HFFc6 (cell line): ENCODE measurements at places on chromosomes 3 and 15. TPM values are rescaled to one million over a fixed set of nuclear protein-coding genes. Genes with fewer than 3 reads are reported as not detected.

DNA sequence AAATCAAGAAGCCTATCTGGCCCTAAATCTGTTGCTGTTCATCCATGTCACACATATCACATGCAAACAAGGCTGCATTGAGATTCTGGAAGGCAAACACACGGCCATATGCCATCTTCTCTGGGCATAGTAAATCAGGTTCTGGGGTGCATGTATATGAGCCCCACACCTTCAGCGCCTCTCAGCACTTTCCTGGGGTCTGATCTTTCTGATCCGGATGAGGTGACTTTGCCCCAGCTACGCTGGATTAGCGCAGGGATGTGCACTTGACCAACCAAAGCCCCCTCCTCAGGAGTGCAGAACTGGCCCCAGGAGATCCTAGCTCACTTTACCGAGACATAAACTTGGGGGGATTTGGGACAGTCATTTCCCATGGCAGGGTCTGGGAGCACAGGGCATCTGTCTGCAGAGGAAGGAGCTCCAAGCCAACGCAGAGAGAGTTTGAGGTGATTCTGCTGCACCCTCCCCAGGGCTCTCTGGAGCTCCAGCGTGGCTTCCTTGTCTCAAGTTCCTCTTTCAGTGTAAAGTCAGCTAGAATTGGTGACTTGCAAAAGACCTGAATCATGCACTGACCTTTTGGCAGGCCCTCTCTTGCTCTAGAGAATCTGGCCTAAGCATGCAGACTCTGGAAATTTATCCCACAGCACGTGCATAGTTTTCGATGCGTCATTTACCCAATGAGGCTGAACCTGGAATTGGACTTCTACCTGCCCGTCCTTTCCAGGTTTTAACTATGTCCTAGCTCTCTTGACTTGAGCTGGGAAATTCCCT, 63.5 kb upstream of the KLF13 start:
- DNase-seq: no peak

TRIM71 gene
- not detected in 3 replicates for total RNA-seq

CCR3 gene
- total RNA-seq: not detected in 2 replicates

FGD5 gene
- not detected in 2 replicates for total RNA-seq

DNA sequence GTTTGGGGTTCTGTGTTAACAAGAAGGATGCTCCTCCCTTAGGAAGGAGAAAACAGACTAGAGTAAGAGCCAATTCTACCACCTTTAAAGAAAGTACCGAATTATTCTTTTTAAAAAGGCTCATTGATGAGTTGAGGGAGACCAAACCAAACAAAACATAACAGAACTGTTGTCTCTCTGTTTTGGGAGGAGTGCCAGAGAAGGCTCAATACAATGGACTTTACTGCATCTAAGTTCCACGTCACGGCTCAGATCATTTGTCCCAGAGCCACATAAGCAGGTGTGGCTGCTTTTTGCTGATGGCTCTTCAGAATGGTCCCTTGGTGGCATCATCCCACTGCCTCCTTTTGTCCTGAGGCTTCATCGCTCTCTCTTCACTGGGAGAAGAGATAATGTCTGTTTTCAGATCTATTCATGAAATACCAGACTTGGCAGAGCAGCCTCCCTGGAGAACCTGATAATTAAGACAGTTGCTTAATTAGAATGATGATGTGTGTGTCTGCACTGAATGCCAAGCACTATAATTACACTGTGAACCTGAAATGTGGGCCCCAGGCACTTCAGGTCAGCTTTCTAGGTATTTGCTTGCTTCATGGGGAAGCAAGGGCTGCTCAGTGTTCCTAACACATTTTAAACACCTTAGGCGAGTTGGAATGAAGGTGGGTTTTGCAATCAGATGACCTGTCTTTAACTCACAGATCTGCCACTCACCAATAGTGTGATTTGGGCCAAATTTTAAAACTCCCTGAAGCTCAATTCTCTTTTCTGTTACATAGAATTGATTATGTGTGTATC, 335.2 kb upstream of the MCTP2 start:
- no peak for DNase-seq

- DNase-seq: no peak
Measured at GRCh38 chr15:82647835-82648256, 683 bp upstream of the CPEB1 start.

- DNase-seq: no peak
Measured at GRCh38 chr3:46509661-46510187, 11.9 kb downstream of the RTP3 start.

DNA sequence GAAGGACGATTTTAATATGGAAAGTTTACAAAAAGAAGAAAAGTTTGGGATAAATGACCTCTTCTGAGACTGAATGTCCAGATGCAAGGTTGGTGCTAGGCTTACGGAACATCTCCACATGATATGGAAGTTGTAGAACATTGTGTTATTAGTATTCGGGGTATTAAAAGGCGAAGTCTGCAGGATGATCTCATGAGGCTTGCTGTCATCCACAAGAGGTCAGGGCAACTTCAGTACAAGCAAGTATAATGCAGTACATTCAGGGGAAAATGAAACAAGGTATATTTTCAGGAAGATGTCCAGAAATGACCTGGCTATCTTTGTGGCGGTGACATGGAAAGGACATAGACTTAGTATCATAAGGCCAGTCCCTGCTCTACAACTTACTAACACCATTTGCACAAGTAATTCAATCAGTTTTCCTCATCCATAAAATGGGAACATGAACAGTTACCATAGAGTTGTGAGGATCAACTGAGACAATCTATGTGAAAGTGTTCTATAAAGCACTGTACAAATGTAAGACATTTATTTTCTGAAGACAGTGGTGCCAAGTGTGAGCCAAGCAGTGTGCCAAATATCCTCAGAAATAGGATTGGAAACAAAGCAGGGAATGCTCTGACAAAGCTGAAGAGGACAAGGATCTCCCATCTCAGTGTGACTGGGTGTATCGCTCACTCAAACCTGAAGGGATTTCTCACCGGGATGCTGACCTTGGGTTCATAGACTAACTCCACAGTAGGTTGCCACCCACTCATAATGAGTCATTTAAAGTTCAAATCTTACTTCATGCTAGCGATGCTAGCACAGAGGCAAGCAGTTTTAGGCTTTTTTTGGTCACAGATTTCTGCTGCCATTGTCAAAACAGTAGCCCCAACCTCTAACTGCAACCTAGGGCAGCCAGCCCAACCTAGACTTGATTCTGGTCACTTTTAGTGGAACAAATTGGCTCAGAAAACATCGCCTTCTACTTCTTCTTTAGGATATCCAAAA, 118.3 kb downstream of the TIGIT start:
- DNase-seq: peak; percentile 56

GRCh38 chr3:124607163-124607562, 123.1 kb upstream of the UMPS start:
- peak; percentile 44 for DNase-seq

DNA sequence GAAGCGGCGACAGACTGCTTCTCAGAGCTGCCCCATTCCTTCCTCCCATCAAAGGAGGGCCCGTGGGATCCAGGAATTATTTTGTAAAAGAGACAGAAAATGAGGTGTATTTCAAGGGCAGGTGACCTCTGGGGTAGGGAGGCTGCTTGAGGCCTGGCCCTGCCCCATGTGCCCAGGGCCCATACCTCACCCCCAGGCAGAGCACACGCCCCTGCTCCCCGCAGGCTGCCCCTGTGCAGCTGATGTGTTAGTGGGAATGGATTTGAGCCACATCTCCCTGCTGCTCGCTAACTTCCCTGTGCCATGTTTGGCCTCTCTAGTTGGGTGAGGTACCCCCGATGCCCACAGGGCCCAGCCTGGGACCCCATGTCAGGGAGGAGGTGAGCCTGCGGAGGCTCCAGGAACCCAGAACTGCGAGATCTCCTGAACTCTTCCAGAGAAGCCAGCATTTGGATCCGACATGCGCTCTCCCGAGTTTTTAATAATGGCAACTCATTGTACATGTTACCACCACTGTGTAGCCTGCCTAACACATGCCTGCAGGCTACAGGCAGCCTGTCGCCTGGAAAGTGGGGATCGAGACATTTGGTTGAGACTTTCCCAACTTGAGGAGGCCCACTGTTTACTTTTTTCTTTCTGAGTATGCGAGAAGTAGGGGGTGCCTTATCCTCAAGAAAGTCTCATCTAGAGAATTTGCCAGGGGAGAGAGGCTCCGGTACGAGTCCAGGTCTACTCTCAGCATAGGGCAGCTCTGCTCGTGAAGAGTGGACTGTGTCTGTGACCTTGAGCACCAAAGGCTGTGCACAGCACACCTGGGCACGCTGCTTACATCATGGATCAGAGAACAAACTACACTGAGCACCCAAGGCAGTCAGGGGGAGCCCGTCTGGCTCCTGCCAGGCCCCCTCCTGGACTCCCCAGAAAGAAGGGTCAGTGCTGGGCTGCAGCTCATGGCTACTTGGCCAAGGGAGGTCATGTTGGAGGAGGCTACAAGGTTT, 36.1 kb downstream of the PCSK6 start:
- DNase-seq: no peak

MYRIP gene
- total RNA-seq: 0.13 to 0.18 TPM in 2 of 3 replicates, not detected in the other

- DNase-seq: peak; percentile 53
Measured at GRCh38 chr15:74799856-74800558, 12.6 kb upstream of the LMAN1L start.

DNA sequence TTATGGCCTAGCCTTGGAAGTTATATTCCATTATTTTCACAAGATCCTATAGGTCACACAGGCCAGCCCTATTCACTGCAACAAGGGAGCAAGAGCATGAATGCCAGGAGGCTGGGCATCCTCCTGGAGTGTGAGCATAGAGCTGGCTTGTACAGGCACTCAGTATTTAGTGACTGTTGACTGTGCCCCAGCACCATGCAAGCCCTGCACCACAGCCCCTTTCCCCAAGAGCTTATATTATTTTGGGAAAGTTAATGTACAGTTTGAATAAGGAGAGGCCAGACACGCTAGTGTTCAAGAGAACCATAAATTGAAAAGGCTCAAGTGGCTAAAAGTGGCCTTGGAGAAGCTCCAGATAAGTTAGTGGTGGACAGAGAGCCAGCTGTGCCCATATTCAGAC, 32.3 kb upstream of the TSEN2 start:
- no peak for DNase-seq

DNA sequence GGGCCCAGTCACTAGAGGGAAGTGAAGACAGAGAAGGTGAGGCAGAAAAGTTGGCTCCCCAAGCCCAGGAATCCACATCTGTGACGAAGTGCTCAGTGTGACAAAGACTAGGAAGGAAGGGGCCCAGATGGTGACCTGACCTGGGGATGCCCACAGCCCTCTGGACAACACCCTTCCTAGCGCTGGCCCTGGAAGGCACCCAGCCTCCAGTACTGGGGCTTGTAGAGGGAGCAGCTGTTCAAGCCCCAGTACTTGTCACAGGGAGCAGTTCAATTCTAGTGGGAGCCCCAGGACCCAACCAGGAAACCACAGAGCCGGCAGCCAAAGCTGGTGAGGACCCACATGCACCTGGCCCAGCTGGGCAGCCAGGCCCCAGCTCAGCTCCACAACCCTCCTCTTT, 190.8 kb downstream of the XXYLT1 start:
- no peak for DNase-seq

DNA sequence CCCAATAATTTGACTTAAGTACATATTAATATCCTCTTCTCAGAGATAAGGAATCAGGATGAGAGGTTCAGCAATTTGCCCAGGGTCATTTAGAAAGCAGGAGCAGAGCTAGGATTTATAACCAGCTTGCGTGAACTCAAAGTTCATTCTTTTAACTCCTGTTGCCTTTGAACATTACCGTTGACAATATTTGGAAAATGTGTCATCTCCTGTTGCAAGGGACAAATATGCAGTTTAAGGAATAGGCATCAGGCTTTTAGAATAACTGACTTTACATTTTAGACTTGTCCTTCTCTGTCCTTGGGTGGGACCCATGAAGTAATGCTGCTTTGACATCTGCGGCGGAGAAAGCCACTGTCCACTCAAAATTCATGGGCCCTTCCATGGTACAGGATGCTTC, 252.2 kb upstream of the RGMA start:
- no peak for DNase-seq

FBXW12 gene
- total RNA-seq: not detected in 3 replicates

DNA sequence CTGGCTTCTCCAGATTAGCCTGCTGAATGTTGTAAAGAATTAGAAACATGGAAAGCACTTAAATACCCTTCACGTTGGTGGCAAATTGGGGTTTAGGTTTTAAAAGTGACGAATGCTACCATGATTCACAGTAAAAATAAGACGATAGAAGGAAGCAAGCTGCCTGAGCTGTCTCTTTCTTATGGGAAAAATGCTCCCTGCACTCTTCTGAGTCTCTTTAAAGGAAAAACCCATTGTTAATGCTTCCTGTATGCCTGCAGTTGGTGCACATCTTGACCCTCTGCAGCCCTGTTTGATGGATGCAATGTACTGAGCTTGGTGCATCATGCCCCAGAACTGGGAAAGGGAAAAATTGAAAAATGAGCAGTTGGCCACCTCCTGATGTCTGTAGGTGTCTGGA, 258.6 kb upstream of the RASGRP1 start:
- DNase-seq: no peak

DNA sequence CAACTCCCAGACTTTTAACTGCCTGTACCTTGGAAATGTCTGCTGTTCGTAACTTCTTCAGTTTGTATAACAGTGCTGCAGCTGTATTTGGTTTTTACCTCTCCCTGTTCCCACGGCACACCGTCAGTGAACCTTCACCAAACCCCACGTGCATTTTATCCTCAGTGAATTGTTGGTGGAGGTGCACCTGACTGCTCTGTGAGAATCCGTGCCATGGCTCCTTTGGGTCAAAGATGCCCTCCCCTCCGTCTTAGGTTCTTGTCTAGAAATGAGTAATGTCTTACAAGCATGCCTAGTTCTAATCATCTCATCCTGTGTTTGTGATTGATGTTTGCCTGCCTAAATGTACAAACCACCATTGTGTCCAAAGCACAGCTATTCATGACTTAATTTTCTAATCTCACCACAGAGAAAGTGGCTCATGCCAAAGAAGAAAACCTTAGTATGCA, 28.2 kb downstream of the TPM1 start:
- no peak for DNase-seq

SLC22A14 gene
- not detected in 3 replicates for total RNA-seq

- no peak for DNase-seq
Measured at GRCh38 chr3:78140866-78141265, 1101.0 kb downstream of the ROBO2 start.

ZSCAN29 gene
- 12.0 to 14.5 TPM (median 14.0 TPM) in 3 replicates for total RNA-seq

ZNF501 gene
- total RNA-seq: 1.0 to 1.5 TPM (median 1.3 TPM) in 3 replicates

DNA sequence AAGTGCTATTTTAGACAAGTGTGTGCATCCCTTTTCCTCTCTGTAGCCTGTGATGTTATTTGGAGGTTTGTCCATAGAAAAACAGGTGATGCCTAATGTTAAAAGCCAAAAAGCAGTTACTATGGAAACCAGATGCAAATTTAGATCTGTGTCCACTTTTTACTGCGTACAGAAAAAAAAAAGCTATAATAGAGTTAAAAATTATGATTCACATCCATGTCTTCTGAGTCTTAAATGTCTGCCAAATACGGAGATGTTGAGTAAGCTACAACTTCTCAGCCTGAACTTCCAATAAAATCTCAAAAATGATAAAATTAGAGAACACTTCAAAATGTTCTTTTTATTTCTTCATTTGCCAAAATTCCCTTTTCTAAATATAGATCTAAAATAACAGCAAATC, 74.2 kb upstream of the GAP43 start:
- DNase-seq: no peak

- no peak for DNase-seq
Measured at GRCh38 chr15:48989170-48989569, 25.5 kb upstream of the SHC4 start.

GABRA5 gene
- 2.5 and 4.9 TPM in 2 replicates for total RNA-seq
